T-helper 17 cell (primary cell): ENCODE measurements at places on chromosomes 7 and 10. TPM values are rescaled to one million over a fixed set of nuclear protein-coding genes. Genes with fewer than 3 reads are reported as not detected.

CHN2 gene
- 4.0 TPM for total RNA-seq

HOGA1 gene
- not detected for total RNA-seq

DNA sequence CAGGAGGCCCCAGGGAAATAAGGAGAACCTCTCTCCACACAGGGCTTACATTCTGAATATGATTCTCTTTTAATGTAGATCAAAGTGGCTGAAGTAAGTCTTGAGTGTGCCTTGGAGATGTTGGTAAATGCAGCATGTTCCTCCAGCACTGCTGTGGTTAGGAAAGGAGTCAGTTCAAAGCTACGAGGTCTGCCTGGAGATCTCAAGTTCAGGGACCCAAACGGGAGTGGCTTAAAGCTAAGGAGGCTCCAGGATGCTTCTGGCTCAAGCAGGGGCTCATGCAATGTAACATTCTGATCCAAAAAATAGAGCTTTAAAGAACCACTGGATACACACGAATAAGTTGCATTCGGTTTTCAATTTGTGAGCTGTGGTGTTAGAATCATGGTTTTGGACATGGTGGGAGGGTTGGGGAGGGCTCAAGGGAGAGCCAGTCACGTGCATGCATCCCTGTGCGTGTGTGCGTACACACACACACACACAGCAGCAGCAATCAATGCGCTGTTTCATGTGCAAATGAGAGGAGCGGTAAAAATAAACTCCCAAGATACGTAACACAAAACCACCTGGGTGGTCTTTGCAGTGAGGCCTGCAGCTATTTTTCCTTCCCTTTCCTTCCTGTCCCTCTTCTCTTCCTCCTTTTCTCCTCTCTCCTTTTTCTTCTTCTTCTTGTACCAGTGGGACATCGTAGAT, 70.5 kb downstream of the AOAH start:
- DNase-seq = no peak

DNA sequence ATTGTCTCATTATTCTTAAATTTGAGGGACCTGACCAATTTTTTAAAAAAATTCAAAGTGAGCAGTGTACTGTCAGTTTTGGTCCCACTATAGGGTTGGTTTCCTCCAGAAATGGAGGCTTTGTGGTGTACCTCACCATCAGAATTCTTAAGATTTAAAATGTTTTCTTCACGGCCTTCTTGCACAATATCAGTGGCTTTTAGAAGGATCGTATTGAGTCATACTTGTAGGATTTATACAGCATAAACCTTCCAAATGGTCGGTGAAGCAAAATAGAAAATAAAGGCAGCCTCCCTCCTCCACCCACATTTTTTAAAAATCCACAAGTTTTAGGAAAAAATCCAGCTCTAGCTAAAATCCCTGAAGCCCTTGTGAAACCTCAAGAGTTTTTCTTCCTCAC, 126.4 kb downstream of the RNLS start:
- DNase-seq = no peak

- DNase-seq = no peak
Observed at GRCh38 chr7:118372530-118372929, 148.0 kb downstream of the ANKRD7 start.

- DNase-seq = no peak
Observed at GRCh38 chr10:48885376-48885775, 54.3 kb downstream of the LRRC18 start.

DNA sequence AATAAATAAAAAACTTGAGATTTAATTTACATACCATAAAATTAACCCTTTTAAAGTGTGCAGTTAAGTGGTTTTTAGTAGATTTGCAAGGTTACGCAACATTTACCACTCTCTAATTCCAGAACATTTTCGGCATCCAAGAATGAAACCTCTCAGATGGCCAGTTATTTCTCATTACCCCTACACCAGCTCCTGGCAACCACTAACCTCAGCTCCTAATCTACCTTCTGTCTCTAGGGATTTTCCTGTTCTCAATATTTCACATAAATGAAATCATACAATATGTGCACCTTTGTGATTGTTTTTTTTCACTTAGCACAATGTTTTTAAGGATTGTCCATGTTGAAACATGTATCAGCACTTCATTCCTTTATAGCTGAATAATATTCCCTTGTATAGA, 45.1 kb downstream of the INPP5F start:
- DNase-seq = no peak

GRCh38 chr10:28047061-28047460, 48.2 kb upstream of the ODAD2 start:
- DNase-seq = no peak
